Small intestine (tissue), 16 donors: ENCODE measurements at places on chromosomes 1 and 21. TPM values are rescaled to one million over a fixed set of nuclear protein-coding genes. Genes with fewer than 3 reads are reported as not detected.

The OLFML2B gene
- 0.54 TPM for polyA plus RNA-seq

The MARK1 gene
- polyA plus RNA-seq: 2.1 TPM

The OLIG1 gene
- not detected for polyA plus RNA-seq

The AGRN gene
- 18.9 TPM for polyA plus RNA-seq

GRCh38 chr1:164510435-164510834 is 48.5 kb upstream of the PBX1 start:
- H3K27me3 ChIP-seq: no peaks in the 10 kb centered on the region
- H3K27ac ChIP-seq: no peak overlapping the region
- DNase-seq: no peak
- no peak overlapping the region for H3K4me3 ChIP-seq
- H3K4me1 ChIP-seq: no peaks in the 10 kb centered on the region
- H3K36me3 ChIP-seq: no peaks in the 10 kb centered on the region

DNA sequence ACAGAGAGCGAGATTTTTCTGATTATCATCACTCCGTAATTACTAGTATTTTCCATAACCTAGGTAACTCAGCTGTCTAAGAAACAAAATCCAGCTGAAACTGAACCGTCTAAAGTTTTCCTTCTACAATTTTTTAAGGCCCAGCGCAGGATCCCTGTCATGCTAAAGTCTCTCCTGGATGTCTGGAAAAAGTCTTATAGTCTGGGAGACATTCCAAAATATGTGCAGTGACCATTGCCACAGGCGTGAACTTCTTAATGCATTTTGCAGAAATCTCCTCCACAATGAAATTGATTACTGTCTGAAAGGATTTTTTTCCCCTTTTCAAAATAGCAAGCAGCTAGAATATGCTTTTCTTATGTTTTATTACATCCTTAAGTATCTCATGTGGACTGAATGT is 209.3 kb upstream of the C1orf105 start:
- no peaks in the 10 kb centered on the region for H3K4me1 ChIP-seq
- no peak for DNase-seq
- H3K27ac ChIP-seq: no peak overlapping the region
- H3K36me3 ChIP-seq: no peaks in the 10 kb centered on the region

GRCh38 chr1:6384962-6385361 is 8.6 kb downstream of the ACOT7 start:
- H3K36me3 ChIP-seq: no peaks in the 10 kb centered on the region
- H3K27me3 ChIP-seq: no peaks in the 10 kb centered on the region
- H3K27ac ChIP-seq: no peak overlapping the region
- DNase-seq: no peak
- no peak overlapping the region for H3K4me3 ChIP-seq

DNA sequence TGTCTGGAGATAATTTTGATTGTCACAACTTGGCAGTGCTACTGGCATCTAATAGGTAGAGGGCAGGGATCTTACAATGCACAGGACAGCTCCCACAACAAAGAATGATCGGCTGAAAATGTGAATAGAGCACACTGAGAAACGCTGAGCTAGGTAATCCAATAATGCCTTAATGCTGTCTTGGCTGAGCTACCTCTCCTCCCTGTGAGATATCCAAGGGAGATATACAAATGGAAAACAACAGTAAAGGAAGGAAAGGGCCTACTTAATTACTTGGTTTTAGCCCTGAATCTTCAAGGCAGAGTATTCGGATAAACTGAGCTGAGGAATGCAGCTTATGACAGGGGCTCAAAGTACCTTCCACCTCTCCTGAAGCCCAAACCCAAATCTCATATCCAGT is 2.9 kb downstream of the DNASE2B start:
- no peaks in the 10 kb centered on the region for H3K36me3 ChIP-seq
- H3K4me1 ChIP-seq: peaks cover 2% of the 10 kb centered on the region
- H3K4me3 ChIP-seq: no peak overlapping the region
- no peak for DNase-seq
- H3K27ac ChIP-seq: no peak overlapping the region

- no peak for DNase-seq
- H3K27me3 ChIP-seq: no peaks in the 10 kb centered on the region
- H3K4me3 ChIP-seq: no peak overlapping the region
- H3K27ac ChIP-seq: no peak overlapping the region
Measured at GRCh38 chr1:101175466-101175865, 61.4 kb upstream of the S1PR1 start.

- H3K27ac ChIP-seq: no peak overlapping the region
- no peak overlapping the region for H3K4me3 ChIP-seq
- H3K27me3 ChIP-seq: no peaks in the 10 kb centered on the region
Measured at GRCh38 chr1:40478276-40478675, 1.2 kb downstream of the ZFP69 start.

- no peaks in the 10 kb centered on the region for H3K36me3 ChIP-seq
- H3K27ac ChIP-seq: no peak overlapping the region
- no peak for DNase-seq
- no peak overlapping the region for H3K4me3 ChIP-seq
- H3K4me1 ChIP-seq: no peaks in the 10 kb centered on the region
Measured at GRCh38 chr1:201307231-201307630, 23.9 kb downstream of the PKP1 start.

DNA sequence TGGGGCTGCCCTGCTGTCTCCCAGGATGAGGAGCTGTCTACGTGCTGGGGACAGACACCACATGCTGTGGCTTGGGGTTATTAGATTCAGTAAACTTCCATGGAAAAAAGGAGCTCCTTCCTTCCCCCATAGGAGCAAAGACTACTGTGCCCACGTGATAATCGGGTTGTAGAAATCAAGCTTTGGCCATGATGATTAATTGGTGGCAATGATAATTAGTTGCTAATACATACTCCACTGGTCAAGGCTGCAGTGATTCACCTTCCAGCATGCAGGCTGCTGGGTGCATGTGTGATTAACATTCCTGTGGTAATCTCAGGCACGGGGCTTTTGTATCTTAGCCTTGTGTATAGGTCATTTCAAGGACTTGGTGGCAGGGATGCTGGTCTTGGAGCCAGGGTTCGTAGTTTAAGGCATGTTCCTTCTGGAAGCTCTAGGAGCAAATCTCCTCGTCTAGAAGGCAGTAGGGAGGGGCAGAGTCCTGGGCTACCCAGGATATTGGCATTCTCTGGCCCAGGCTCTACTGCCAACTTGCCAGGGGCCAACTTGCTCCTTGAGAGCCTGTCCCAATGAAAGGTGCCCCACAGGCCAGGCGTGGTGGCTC is 41.4 kb downstream of the TMCO4 start:
- H3K4me1 ChIP-seq: no peaks in the 10 kb centered on the region
- no peaks in the 10 kb centered on the region for H3K27me3 ChIP-seq
- no peak overlapping the region for H3K4me3 ChIP-seq
- peak; percentile 59 for DNase-seq

DNA sequence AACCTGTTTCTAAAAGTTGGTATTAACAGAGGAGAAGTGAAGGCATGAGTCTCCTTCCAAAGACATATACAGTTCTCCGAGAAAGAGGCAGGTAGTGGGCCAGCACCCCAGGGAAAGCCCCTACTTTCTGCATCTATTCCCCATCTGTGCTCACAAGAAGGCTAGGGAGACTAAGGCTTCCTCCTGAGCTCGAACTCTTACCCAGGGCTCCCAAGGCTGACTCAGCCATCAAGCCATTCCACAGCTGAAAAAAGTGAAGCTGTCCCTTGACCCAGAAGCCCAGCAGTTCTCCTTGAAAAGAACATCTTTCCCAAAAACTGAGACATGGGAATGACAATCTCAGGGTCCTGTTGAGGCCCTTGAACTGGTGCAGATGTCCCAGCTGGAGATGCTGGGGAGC is 1.9 kb upstream of the PADI3 start:
- DNase-seq: no peak
- H3K4me1 ChIP-seq: no peaks in the 10 kb centered on the region
- no peak overlapping the region for H3K27ac ChIP-seq
- H3K36me3 ChIP-seq: no peaks in the 10 kb centered on the region

DNA sequence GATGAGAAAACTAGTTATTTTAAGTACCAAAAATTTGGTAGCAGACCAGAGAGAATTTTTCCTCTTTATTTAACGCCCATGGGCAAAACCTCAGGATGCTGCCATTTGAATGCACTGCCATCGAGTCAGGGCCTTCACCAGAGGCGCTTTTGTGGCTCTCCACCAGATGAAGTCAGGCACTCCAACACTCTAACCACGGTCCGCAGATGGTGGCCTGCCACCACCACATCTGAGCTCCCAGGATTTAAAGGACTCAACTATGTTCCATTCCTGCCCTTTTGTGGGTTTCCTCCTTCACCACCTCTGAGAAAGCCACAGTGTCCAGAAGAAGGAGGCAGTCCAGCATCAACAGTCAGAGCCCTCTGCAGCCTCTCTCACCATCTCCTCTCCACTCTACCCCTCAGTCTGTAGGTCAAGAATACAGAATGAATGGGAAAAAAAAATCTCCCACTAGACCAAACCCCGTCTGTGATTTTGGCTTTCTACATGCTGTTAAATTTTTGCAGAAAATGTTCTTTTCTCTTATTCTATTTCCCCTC is 647.4 kb downstream of the USP25 start:
- no peaks in the 10 kb centered on the region for H3K27me3 ChIP-seq
- no peak for DNase-seq
- no peaks in the 10 kb centered on the region for H3K36me3 ChIP-seq
- no peak overlapping the region for H3K27ac ChIP-seq
